ENCODE measurements at places on chromosomes 12 and 14. TPM values are rescaled to one million over a fixed set of nuclear protein-coding genes. Genes with fewer than 3 reads are reported as not detected.

Gene KLRD1
- polyA plus RNA-seq, result 0.55 TPM

Gene ACSM4
- not detected for polyA plus RNA-seq

Gene SMIM41
- polyA plus RNA-seq, result 0.12 TPM

Gene SLC10A1
- not detected for polyA plus RNA-seq

Gene FGD4
- polyA plus RNA-seq, result 2.1 TPM

Gene CCDC177
- not detected for polyA plus RNA-seq
